ENCODE measurements at places on chromosomes 5 and 9. TPM values are rescaled to one million over a fixed set of nuclear protein-coding genes. Genes with fewer than 3 reads are reported as not detected.

NR4A3 gene
- total RNA-seq = 53.1 TPM

GRCh38 chr5:38381361-38381760 lies 123.0 kb downstream of the EGFLAM start:
- H3K36me3 ChIP-seq = no peaks in the 10 kb centered on the region
- H3K27ac ChIP-seq = no peak overlapping the region
- no peak overlapping the region for H3K4me3 ChIP-seq
- no peak for DNase-seq

DNA sequence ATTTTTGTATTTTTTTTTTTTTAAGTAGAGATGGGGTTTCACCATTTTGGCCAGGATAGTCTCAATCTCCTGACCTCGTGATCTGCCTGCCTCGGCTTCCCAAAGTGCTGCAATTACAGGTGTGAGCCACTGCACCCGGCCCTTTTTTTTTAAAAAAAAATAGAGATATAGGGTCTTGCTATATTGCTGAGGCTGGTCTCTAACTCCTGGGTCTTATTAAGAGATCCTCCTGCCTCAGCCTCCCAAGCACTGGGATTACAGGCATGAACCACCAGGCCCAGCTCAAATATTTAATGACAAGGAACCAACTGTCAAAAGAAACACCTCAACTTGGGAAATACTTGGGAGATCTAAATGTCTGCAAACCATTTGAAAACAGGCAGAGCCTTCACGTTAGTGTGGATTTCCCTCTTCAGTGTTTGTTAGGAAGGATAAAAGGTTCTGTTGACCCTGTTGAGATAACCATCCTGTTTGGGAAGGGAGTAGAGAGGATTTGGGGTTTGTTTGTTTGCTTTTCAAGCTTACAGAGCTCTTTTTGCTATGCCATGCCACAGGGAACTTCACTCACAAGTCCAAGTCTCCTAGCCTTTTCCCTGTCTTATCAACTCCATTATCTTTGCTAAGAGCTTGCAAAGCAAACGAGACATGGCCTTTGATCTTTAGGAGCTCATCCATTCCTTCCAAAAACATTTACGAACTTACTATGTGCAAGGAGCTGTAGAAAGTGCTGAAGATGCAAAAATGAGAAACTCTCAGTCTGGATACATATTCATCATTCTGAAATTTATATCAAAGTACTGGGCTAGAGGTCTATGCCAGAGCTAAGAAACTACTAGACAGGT lies 7.5 kb downstream of the FAXDC2 start:
- H3K36me3 ChIP-seq = peaks cover 4% of the 10 kb centered on the region
- H3K27me3 ChIP-seq = no peaks in the 10 kb centered on the region
- no peak overlapping the region for H3K4me3 ChIP-seq

GRCh38 chr5:121408778-121409177 lies 442.9 kb upstream of the FTMT start:
- no peaks in the 10 kb centered on the region for H3K4me1 ChIP-seq
- no peak overlapping the region for H3K27ac ChIP-seq
- no peak for DNase-seq
- H3K36me3 ChIP-seq = no peaks in the 10 kb centered on the region

C9 gene
- not detected for total RNA-seq

- H3K27me3 ChIP-seq = peaks cover 25% of the 10 kb centered on the region
- peak; percentile 89 for DNase-seq
- H3K36me3 ChIP-seq = no peaks in the 10 kb centered on the region
- no peak overlapping the region for H3K27ac ChIP-seq
These were observed 552 bp downstream of the OTULINL start for GRCh38 chr5:14581891-14582796.

GRCh38 chr5:123557907-123558306 lies 45.9 kb downstream of the CSNK1G3 start:
- H3K36me3 ChIP-seq = peaks cover 11% of the 10 kb centered on the region
- peak overlapping the region; percentile 10 for H3K27ac ChIP-seq
- no peak for DNase-seq
- peaks cover 26% of the 10 kb centered on the region for H3K4me1 ChIP-seq
- no peak overlapping the region for H3K4me3 ChIP-seq

- peaks cover 5% of the 10 kb centered on the region for H3K27me3 ChIP-seq
- no peak for DNase-seq
- no peak overlapping the region for H3K4me3 ChIP-seq
- no peaks in the 10 kb centered on the region for H3K4me1 ChIP-seq
These were observed 323.8 kb upstream of the IRX4 start for GRCh38 chr5:2206293-2207108.

GRCh38 chr9:34576597-34577399 lies 12.7 kb downstream of the CNTFR start:
- H3K27me3 ChIP-seq = peaks cover 59% of the 10 kb centered on the region
- peak overlapping the region; percentile 48 for H3K4me3 ChIP-seq
- no peaks in the 10 kb centered on the region for H3K36me3 ChIP-seq
- DNase-seq = no peak
- peaks cover 12% of the 10 kb centered on the region for H3K4me1 ChIP-seq

DNA sequence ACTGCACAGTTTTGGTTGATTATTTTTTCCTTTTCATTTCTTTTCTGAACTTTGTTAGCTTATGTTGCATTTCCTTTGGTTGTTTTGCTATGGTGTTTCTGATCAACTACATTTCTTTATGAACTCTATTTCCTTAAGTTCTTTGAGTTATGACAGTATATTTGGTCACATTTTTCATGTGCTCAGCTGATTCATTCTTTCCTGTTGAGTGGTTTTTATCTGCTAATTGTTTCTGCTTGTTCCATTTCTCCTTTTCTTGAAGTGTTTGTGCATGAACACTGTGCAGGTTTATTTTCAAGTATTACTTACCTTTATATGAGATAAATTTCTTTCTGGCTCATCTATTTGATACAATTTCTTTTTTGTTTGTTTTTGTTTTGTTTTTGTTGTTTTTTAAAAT lies 50.9 kb upstream of the MACIR start:
- H3K36me3 ChIP-seq = peaks cover 4% of the 10 kb centered on the region
- peak overlapping the region; percentile 54 for H3K27ac ChIP-seq
- peaks cover 24% of the 10 kb centered on the region for H3K4me1 ChIP-seq
- no peaks in the 10 kb centered on the region for H3K27me3 ChIP-seq

DNA sequence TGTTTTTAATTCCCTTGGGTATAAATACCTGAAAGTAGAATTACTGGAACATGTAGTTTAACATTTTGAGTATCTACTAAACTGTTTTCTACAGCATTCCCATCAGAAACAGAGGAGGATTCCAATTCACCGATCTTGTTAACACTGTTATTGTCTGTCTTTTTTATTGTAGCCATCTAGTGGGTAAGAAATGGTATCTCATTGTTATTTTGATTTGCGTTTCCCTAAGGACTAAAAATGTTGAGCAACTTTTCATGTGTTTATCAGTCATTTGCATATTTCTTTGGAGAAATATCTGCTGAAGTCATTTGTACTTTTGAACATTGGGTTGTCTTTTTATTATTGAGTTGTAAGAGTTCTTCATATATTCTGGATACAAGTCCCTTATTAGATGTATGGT lies 135.2 kb upstream of the NFIL3 start:
- H3K4me1 ChIP-seq = no peaks in the 10 kb centered on the region
- no peaks in the 10 kb centered on the region for H3K36me3 ChIP-seq
- peaks cover 44% of the 10 kb centered on the region for H3K27me3 ChIP-seq
- no peak overlapping the region for H3K4me3 ChIP-seq
- H3K27ac ChIP-seq = no peak overlapping the region
- DNase-seq = no peak

GRCh38 chr5:10518347-10518746 lies 45.5 kb upstream of the ANKRD33B start:
- DNase-seq = no peak
- no peaks in the 10 kb centered on the region for H3K36me3 ChIP-seq
- no peak overlapping the region for H3K27ac ChIP-seq
- H3K4me1 ChIP-seq = no peaks in the 10 kb centered on the region

FGF10 gene
- not detected for total RNA-seq

DNA sequence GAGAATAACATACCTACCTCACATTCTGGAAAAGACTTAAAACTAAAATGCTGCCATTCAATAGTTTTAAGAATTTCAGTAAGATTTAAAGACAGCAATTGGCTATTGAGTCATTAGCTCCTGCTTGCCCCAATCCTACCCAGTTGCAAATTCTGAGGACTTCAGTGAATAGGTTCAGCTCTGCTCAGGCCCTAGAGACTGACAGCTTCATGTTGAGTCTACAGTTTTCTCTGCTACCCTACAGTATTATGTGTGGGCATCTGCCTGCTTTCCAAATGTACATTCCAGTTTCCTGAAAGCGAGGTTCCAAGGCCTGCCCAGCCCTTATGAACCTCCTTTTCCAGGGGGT lies 61.5 kb downstream of the ARSB start:
- no peak for DNase-seq
- H3K36me3 ChIP-seq = no peaks in the 10 kb centered on the region
- no peak overlapping the region for H3K4me3 ChIP-seq
- H3K27ac ChIP-seq = no peak overlapping the region

GRCh38 chr5:175826980-175827379 lies 44.4 kb upstream of the CPLX2 start:
- H3K27me3 ChIP-seq = peaks cover 7% of the 10 kb centered on the region
- H3K27ac ChIP-seq = no peak overlapping the region
- no peak overlapping the region for H3K4me3 ChIP-seq
- DNase-seq = no peak
- no peaks in the 10 kb centered on the region for H3K36me3 ChIP-seq

DNA sequence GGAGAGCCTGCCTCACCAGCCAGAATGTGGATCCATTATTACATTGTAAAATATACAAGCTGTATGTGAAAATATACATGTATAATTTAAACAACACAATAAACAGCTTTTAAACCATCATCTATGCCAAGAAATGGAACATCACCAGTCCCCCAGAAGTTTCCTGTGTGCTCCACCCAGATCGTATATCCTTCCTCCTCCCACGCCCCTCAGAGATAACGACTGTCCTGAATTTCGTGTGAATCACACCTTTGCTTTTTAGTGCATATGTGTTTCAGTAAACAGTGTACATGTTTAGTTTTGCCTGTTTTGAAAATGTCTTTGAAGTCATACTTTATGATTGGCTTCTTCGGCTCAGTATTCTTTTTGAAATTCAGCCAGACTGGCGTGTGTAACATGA lies 134.6 kb upstream of the MYO10 start:
- H3K27me3 ChIP-seq = no peaks in the 10 kb centered on the region
- DNase-seq = no peak
- no peaks in the 10 kb centered on the region for H3K36me3 ChIP-seq
- H3K4me1 ChIP-seq = no peaks in the 10 kb centered on the region

LCN6 gene
- not detected for total RNA-seq

DNA sequence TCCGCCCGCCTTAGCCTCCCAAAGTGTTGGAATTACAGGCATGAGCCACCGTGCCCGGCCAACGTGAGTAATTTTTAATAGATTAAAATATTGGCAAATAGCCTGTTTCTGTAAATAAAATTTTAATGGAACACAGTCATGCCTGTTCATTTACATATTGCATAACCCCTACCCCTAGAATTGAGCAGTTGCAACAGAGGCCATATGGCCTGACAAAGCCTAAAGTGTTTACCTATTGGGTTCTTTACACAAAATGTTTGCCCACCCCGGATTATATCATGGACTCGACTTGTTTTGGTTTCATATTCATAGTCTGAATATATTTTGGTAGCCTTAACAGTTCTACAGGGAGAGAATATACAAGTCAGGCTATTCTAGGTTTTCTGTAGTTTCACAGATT lies 5.3 kb downstream of the NSA2 start:
- DNase-seq = no peak
- no peak overlapping the region for H3K4me3 ChIP-seq
- no peaks in the 10 kb centered on the region for H3K36me3 ChIP-seq

GRCh38 chr9:104826079-104826775 lies 62.3 kb downstream of the NIPSNAP3B start:
- H3K4me3 ChIP-seq = no peak overlapping the region
- no peaks in the 10 kb centered on the region for H3K27me3 ChIP-seq
- H3K36me3 ChIP-seq = no peaks in the 10 kb centered on the region
- no peaks in the 10 kb centered on the region for H3K4me1 ChIP-seq
- no peak for DNase-seq

DNA sequence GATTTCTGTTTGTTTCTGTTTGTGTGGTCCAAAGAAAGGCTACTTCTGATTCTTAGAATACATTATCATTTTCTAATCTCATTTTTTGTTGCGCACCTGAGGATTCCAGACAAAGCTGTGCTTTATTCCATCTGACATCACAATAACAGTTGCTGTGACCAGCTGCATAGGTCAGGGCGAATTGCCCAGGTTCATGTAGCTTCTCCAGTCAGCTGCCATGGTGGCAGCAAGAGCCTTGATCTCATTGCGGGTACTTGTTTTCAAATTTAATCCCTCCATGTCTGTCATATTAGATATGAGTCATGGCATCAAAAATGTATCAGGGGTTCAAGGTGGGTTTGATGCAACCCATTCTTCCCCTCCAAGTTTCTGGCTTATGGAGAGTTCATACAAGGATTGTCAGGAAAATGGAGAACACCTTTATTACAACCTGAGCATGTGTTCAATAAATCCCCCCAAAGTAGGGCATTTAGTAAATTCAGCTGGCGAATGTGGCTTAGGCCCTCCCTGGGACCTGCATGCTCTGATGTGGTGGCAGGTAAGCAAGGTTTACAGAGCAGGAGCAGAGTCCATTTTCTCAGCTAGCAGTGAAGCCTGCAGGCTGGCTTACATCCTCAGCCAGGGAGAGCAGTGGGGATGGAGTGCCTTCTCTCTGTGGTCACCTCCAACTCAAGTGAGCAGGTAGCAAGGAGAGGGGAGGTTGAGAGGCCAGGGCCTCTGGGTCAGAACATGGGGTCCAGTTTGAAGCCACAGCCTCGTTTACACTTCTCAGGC lies 13.9 kb downstream of the CAVIN4 start:
- H3K27ac ChIP-seq = no peak overlapping the region
- H3K36me3 ChIP-seq = no peaks in the 10 kb centered on the region
- no peak for DNase-seq
- H3K27me3 ChIP-seq = peaks cover 3% of the 10 kb centered on the region

DNA sequence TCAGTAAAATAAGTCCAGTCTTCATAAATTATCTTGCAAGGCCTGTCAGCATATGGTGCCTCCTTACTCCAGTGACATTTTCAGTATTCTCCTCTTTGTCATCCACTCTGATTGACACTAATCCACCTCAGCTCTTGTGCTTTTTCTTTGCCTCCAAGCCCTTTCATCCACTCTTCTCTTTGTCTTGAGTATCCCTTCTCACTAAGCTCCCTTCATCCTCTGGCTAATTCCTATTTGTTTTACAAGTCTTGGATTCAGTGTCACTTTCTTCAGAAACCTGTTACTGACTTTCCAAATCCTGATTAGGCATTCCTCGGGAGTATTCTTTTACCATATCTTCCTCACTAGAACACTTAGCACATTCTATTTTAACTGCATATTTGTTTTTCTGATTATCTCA lies 100.6 kb upstream of the VCAN start:
- no peaks in the 10 kb centered on the region for H3K36me3 ChIP-seq
- H3K4me3 ChIP-seq = no peak overlapping the region
- no peaks in the 10 kb centered on the region for H3K4me1 ChIP-seq
- no peak overlapping the region for H3K27ac ChIP-seq
- no peak for DNase-seq

BTNL9 gene
- total RNA-seq = not detected

DNA sequence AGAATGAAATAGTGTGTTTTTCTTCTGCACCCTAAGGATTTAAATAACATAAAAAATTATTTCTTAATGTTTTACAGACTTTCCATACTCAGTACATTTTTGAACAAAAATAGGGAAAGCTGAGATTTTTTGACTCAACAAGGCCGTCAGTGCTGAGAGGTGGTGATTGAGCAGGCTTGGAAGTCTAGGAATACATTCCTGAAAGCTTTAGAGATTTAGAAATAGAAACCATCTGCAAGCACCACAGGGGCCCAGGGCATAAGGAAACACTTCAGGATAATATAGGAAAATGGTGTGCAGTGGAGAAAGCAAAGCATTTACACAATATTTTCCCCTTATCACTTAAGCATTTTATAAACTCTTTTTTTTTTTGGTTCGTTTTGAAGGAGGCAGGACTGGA lies 5.2 kb downstream of the BASP1 start:
- no peak overlapping the region for H3K4me3 ChIP-seq
- peaks cover 29% of the 10 kb centered on the region for H3K27me3 ChIP-seq
- DNase-seq = no peak
- H3K4me1 ChIP-seq = peaks cover 8% of the 10 kb centered on the region

All from activated T-cell treated with anti-CD3 and anti-CD28 coated beads, Interleukin-2, amount 50 U/mL, for 72 hours (primary cell).